ENCODE measurements at places on chromosomes 11 and 22.

GRCh38 chr11:31652528-31652927, 143.0 kb downstream of the ELP4 start:
- no peak for DNase-seq

- no peak for DNase-seq
These were observed 778.0 kb downstream of the BRD1 start for GRCh38 chr22:49049691-49050090.

- DNase-seq: peak; percentile 40
These were observed 3.7 kb downstream of the SLC39A13 start for GRCh38 chr11:47411884-47412746.

GRCh38 chr11:68430801-68431200, 29.8 kb upstream of the PPP6R3 start:
- no peak for DNase-seq

DNA sequence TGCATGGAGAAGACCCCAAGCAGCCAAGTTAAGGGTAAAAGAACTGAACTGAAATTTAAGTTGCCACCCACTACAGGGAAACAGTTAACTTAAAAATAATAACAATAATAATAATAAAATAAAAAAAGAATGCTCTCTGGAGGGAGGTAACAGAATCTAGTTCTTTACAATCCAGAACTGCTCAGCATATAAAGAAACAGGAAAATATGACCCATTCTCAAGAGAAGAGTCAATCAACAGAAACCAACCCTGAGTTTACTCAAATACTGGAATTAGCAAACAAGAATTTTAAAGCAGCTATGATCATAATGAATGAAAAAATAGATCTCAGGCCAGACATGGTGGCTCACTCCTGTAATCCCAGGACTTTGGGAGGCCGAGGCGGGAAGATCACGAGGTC, 53.8 kb downstream of the DENND5A start:
- no peak for DNase-seq

GRCh38 chr22:36867695-36868094, 6.9 kb downstream of the NCF4 start:
- DNase-seq: no peak

GRCh38 chr11:64563966-64564365, 27.1 kb upstream of the SLC22A12 start:
- DNase-seq: no peak

DNA sequence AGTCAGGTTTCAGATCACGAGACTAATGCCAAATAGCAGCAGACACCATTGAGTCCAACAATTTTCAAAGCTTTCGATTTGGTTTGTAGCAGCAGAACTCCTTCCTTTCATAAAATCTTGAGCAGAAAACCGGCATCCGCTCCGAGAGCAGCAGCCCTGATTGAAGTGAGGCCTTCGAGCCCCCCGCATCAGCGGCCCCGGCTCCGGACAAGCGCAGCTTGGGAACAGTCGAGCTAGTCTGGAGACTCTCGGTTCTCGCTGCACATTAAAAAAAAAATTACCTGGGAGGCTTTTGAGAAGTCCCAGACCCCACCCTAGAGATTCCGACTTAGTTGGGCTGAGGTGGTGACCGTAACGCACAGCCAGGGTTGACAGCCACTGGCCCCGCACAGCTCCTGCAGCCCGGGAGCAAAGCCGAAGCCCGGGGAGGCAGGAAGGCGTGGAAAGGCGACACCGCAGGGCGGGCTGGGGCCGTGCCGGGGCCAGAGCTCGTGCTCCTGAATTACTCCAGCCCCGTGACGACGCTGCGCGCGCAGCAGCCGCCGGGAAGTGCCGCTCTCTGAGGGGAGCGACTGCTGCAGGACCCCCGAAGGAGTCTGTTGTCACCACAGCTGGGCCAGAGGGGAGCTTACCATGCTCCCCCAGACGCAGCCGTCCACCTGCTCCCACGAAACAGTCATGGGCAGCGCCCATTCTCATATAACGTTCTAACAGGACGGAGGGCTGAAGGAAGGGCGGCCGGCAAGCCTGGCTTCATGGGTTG, 57.8 kb downstream of the SPATA19 start:
- no peak for DNase-seq

- DNase-seq: no peak
These were observed 81.3 kb upstream of the ARHGAP20 start for GRCh38 chr11:110793556-110793955.

GRCh38 chr22:48368975-48369525, 1458.6 kb downstream of the BRD1 start:
- DNase-seq: no peak

- DNase-seq: no peak
These were observed 72.3 kb upstream of the SEPTIN5 start for GRCh38 chr22:19641983-19642451.

- no peak for DNase-seq
These were observed 3.7 kb downstream of the THY1 start for GRCh38 chr11:119419246-119419645.

DNA sequence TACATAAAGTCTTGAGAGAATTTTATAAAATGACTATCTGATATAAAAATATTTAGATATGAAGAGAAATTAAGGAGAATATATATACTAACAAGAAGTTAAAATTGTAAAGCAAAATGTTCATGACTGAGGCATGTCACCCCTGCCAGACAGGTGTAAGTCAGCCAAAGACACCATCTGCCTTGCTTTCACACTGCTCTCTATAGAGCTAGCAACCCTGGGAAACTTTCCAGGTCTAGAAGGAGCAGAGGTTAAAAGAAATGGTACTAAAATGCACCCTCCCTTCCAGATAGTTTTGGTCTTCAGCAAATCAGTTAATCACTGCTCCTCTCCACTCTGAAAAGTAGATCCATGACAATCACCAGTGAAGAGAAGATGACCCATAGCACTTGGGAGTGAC, 16.5 kb downstream of the PPP2R1B start:
- DNase-seq: no peak

- DNase-seq: peak; percentile 32
These were observed 657 bp downstream of the ELMOD1 start for GRCh38 chr11:107591378-107592230.

- no peak for DNase-seq
These were observed 110.0 kb downstream of the FBXO7 start for GRCh38 chr22:32584650-32585049.

Data from substantia nigra (tissue), 51 donors.